ENCODE measurements at places on chromosomes 4 and X.

- no peak for DNase-seq
Measured at GRCh38 chrX:17758382-17758781, 21.1 kb downstream of the SCML1 start.

DNA sequence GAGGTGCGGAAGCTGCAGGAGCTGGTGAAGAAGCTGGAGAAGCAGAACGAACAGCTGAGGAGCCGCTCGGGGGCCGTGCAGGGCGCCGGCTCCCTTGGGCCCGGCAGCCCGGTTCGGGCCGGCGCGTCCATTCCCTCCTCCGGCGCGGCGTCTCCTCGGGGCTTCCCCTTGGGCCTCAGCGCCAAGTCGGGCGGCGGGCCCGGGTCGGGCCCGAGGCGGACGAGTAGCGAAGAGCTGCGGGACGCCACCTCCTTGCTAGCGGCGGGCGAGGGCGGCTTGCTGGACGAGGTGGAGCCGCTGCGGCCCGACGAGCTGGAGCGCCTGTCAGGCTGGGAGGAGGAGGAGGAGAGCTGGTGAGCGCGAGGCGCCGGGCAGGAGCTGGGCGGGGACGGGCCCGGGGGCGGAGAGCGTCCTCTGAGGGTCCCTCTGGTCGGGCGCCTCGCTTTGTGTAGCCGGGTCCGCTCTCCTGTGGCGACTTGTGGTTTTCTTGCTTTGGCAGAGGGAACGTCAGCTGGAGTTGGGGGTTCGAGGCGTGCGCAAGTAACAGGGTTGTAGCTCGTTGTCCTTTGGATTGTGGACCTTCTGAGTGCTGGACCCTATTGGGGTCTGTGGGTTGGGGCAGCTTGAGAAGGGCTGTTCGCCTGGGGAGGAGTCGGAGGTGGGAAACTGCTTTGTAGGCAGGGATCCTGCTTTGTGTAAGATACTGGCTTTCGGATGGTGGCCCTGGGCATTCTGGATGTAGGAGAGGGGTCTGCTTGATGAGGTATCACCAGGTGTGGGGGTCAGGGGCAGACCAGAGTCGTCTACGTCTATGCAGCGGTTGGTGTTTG, 662 bp downstream of the SLAIN2 start:
- peak; percentile 63 for DNase-seq

GRCh38 chrX:150547375-150548115, 20.9 kb upstream of the MTM1 start:
- peak; percentile 50 for DNase-seq

- no peak for DNase-seq
Measured at GRCh38 chr4:177453116-177453515, 10.9 kb upstream of the AGA start.

DNA sequence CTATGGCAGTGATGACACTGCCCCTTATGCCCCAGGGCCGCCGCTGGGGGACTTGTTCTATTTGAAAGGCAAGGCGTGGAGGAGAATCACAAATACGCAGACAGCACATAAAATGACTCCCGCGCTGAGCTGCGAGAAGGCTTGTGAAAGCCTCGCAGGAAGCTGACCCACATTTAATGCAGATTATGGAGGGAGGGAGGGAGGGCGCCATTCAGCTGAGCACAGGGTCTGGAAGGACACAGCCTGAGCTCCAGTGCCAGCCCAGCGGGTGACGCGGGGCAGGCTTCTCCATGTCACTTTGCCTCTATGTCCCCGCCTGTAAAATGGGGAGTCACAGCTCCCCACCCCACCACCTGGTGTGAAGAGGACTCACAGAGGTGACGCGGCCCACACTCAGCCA, 14.3 kb downstream of the ABLIM2 start:
- DNase-seq: no peak

DNA sequence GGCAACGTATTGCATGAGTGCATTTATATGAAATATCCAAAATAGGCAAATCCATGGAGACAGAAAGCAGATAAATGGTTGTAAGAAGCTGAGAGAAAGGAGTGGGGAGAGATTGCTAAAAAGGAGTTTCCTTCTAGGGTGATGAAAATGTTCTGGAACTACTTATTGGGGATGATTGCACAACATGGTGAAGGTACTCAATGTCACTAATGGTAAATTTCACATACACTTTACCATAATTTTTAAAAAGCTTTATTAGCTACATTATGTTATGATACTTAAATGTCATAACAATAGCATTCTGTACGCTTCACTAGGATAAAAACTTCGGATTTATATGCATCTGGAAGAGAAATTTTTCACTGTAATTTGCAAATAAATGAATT, 56.7 kb upstream of the WDR19 start:
- no peak for DNase-seq

DNA sequence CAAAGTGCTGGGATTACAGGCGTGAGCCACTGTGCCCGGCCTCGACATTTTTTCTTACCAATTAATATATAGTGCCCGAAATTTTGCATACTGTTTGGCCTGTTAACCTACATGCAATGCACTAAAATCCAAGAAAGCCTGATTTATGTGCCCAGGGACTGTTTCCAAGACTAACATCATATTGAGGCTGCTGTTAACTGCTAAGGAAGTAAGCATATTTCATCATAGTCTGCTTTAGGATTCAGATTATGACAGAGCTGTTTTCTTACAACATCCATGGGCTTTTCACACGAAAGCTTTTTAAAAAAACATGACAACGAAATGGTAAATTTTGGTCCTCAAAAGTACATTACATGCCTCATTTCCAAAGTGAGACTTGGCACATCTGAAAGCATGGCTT, 84.4 kb downstream of the STOX2 start:
- DNase-seq: no peak

- DNase-seq: no peak
Measured at GRCh38 chr4:40280586-40280985, 54.5 kb upstream of the CHRNA9 start.

Data from activated T-cell treated with anti-CD3 and anti-CD28 coated beads, Interleukin-2, amount 50 U/mL, for 48 hours (primary cell).